ENCODE measurements at places on chromosomes 7 and 10.

- DNase-seq: no peak
These were observed 75.7 kb upstream of the CCDC71L start for GRCh38 chr7:106736508-106737201.

- no peak for DNase-seq
These were observed 59.4 kb upstream of the ASAH2 start for GRCh38 chr10:50310560-50311174.

DNA sequence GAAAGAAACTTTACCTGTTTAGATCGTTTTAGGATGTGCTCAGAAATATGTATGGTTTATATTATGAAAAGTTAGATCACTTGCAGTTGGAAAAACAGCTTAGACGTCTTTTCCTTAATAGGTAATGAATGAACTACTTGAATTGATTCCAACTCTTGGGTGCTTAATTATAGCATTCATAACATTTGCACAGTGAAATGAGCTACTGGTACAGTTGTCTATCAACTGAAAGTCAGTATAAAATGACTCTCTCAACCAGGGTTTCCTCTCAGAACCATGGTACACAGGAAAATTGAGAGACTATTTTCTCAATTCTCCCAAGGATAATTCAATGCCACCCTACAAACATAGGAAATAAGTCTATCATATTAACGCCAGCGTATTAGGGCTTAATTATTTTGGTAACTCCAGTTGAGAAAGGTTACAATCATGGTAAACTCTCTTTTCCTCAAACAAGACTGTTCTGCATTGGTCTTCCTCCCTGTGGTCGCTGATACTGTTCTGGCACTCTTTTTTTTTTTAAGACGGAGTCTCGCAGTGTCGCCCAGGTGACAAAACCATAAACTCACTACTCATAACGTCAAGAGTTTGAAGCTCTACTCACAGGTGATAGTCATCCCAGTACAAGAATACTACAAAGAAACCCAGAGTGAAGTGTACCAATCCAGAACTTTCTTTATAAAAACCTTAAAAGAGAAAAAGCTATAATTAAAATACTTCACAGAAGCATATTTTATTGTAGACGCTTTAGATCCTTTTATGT, 2.0 kb downstream of the ANLN start:
- no peak for DNase-seq

DNA sequence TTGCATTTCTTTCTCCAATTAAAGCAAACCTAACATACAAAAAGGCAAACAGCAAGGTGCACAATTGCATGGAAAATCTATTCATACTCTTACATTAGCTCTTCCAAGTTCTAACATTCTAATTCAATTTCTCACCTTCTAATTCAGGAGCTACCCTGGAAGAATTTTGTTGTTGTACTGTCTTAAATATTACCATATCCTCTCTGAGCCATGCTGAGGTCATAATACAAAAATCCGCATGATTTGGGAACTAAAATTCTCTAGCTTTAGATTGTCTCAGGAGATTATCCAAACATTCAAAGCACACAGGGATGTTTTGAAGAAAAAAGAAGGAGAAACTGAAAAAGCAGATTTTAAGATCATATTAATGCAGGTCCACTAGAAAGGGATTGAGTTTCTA, 229.9 kb downstream of the KIAA1217 start:
- no peak for DNase-seq

- DNase-seq: no peak
These were observed 79.0 kb upstream of the LSM8 start for GRCh38 chr7:118104812-118105441.

- DNase-seq: no peak
These were observed 2.0 kb downstream of the VSTM2A start for GRCh38 chr7:54544149-54544526.

DNA sequence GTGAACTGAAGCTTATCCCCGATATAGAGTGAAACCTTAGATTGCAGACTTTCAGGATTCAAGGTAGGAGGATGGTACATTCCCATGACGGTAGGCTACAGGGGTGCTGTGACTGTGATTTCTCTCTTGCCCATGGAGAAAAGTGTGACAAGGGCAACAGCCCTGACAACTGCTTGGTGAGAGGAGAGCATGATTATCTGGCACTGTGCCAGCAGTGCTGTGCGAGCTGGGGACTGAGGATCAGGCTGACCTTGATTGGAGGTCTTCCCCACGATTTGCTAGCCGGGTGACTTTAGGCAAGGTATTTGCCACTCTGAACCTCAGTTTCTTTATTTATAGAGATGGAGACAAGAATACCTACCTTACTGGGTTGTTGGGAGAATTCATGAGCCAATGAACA, 229.5 kb downstream of the PTEN start:
- no peak for DNase-seq

- DNase-seq: no peak
These were observed 45.6 kb downstream of the AP3M1 start for GRCh38 chr10:74104996-74105395.

GRCh38 chr10:123870260-123870659, 21.3 kb downstream of the CPXM2 start:
- no peak for DNase-seq

DNA sequence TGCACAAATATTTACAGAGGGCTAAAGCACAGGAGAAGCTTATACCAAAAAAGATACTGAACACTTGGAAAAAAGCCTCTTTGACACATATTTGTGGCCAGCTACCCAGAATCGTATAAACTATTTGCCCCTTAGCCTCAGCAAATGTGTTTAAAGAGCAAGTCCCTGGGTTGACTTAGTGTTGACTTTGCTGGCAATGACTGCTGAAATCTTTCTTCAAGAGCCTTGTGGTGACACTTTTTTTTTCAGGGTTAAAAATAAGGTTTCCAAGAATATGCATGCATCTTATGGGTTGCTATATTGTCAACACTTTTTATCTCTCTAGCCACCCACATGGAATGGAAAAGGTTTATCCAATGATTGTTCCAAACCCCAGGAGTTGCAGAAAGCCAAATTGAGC, 14.9 kb upstream of the PLEKHS1 start:
- DNase-seq: no peak

Data from activated CD8-positive, alpha-beta memory T cell treated with anti-CD3 and anti-CD28 coated beads for 4 hours (primary cell).